SK-N-DZ (cell line): ENCODE measurements at places on chromosomes 13 and 19.

- no peak for DNase-seq
Observed at GRCh38 chr13:40563350-40564125, 102.9 kb downstream of the FOXO1 start.

- DNase-seq: no peak
Observed at GRCh38 chr13:113945857-113946408, 27.9 kb downstream of the C13orf46 start.

- no peak for DNase-seq
Observed at GRCh38 chr19:30388327-30388726, 16.1 kb downstream of the ZNF536 start.

DNA sequence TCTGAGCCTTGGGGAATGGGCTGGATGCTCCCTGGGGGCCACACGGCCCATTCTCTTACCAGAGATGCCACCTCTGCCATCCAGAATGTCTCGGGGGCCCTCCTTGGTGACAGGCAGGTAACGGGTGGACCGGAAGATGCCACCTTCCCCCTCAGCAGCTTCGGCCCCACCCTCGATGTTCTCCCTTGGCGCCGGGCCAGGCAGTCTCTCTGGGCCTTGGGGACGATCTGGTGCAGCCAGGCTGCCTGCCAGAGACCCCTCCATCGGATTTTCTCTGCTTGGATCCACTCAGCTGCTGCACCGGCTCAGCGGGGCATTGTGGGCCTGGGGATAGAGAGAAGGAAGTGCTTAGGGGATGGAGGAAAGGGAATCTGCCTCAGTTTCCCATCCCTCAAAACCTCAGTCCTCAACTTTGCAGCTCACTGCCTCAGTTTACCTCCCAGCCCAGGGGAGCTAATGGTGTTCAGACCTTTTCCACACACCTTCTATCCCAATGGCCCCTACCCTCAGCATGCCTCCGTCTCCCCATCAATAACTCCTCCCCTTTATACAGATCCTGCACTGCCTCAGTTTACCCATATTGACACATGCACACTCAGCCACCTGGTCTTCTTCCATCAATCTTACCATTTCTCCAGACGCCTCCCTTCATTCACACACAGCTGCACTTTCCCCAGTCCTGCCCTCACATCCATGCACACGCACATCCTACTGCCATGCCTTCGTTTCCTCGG is 1.5 kb downstream of the WIZ start:
- DNase-seq: no peak

GRCh38 chr19:56765137-56765536 is 75.4 kb downstream of the PEG3 start:
- DNase-seq: peak; percentile 75

- no peak for DNase-seq
Observed at GRCh38 chr19:49874503-49875157, 2.5 kb downstream of the AKT1S1 start.

DNA sequence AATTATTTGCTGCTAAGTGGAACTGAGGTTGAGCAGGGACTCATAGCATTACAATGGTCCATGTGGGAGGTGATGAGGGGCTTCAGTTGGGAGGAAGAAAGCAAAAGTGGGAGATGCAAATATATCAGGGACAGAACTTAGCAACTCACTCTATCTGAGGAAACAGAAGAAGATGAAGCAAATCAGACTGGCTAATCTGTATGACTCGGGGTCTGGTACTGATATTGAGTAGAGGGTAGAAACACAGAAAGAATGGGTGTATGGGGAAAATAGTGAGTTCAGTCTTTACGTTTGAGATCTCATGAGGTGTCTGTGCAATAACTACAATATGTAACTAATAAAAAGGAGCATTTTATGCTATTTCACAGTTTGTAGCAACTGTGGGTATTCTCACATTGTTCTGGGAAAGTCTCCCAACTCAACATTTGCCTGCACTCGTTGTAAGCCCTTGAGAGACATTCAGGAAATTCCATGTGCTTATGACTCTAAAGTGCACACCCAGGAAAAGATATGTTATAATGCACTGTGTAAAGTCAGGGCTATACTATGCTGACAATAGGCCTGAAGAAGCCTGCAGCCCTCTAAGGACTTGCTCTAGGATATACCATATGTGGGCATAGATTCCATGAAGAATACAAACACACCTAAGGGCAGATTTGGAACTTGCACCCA is 183.5 kb downstream of the SPRY2 start:
- DNase-seq: no peak

DNA sequence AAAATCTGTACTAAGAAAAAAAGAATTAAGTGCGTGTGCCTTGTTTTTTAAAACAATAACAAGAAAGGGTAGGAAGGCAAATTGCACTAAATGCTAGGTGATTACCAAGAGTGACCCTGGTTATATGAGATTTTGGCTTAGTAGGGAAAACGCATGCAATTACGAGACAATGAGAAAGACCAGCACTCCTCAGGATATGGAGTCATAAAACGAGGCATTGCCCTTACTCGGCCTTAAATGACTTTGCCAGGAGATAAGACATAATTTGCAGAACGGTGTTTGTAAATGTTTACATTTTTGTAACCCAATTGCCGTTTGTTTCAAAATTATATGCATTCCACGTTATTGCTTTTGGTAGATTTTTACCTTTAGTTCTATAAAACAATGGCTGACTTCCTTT is 179.8 kb downstream of the RBM26 start:
- DNase-seq: peak; percentile 23

DNA sequence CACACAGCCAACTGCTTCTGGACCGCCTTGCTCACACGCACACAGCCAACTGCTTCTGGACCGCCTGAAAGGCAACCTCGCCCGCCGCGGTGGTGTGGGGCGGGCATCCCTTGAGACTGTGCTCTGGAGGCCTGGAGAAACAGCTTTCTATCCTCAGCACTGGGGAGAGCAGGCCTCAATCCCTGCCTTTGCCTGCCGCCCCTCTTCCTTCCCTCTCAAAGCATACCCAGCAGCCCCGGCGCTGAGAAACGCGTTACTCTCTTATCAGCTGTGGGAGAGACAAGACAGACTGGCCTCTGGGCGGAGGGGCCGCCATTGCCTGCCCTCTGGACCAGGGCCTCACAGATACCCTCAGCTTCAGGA is 2.9 kb downstream of the LIPE start:
- DNase-seq: no peak

DNA sequence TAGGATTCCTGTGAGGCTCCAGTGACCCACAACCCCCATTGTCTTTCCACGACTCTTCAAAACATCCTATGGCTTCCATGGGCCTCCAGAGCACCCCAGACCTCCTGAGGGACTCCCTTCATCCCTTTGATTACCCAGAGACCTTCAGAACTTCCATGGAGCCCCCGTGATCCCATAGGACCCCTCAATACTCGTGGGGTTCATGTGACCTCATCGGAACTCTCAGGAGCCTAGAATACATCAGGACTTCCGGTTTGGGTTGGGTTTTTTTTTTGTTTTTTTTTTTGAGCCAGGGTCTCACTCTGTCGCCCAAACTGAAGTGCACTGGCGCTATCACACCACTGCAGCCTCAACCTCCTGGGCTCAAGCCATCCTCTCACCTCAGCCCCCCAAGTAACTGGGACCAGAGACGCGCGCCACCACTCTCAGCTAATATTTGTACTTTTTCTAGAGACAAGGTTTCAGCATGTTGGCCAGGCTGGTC is 774 bp downstream of the ALDH16A1 start:
- no peak for DNase-seq

DNA sequence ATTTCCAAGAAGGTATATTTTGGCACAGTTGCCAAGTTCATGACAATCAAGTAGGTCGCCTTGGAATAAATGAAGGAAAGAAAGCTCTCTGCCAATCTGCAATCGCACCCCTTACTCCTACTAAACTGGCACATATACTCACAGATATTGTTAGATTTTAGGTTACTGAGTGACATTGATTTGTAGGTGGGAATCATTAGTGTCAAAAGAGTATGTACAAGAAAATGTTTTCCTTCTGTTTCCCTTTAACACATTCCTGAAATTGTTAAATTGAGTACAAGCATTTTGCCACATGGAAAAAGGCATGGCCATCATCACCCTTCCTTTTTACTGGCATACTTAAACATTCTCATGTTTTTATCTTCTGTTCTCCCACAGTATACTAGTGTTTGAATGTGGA is 2868.3 kb upstream of the PCDH20 start:
- DNase-seq: no peak

DNA sequence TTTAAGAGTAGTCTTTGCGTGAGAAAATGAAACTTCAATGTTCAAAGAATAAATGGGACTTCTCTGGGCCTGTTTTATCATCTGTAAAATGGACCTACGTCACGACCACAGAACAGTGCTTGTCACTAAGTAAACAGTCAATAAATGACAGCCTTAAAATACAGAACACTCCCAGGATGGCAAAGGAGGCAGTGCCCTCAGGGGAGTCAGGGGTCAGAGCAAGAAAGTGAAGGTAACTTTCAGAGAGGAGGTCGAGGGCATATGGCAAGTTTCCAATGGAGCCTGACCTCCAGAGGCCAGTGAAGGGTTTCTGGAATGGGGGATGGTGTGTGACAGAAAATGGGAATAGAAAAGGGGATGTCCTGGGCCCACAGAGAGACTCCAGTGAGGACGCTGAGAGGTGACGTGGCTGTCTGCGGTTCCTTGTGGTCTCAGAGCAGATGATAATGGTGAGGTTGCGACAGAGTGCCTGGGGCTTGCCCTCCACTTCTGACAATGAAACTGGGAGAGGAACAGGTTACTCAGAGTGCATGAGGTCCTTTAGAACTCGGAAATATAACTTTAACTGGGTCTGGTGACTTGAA is 91.8 kb downstream of the UBL3 start:
- no peak for DNase-seq

- DNase-seq: no peak
Observed at GRCh38 chr13:98370806-98371515, 193.9 kb upstream of the RNF113B start.

DNA sequence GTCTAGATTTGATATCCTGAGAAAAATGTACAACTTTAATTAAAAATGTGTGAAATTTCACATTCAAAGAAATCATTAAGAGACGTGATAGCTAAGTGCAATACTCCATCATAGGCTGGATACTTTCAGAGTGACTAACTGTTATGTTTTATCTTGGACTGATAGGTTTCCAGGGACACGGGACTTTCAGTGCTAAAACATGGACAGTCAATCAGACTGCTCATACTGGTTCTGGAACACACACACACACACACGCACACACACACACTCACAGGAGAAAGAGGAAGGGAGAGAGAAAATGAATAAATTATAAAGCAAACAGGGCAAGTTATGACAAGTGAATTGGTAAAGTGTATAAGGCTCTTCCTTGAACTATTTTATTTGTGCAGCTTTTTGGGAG is 955.9 kb downstream of the SLITRK5 start:
- no peak for DNase-seq

DNA sequence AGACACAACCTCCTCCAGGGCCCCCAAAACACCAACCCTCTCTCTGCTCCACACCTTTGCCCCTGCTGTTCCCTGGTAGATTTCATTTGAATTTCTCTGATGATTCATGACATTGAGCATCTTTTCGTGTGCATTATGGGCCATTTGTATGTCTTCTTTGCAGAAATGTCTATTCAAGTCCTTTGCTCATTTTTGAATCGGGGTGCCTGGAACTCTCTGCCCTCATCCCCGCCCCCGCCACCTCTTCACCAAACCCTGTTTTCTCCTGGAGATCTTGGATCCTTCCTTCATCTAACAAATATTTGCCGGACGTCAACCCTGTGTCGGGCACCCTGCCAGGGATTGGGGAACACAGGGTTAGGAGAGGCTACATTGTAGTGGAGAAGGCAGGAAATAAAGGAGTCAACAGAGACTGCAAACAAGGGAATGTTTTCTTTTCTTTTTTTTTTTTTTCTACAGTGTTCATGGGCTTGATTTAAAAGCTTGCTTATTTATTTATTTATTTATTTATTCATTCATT is 25.5 kb upstream of the SLC1A5 start:
- DNase-seq: no peak

DNA sequence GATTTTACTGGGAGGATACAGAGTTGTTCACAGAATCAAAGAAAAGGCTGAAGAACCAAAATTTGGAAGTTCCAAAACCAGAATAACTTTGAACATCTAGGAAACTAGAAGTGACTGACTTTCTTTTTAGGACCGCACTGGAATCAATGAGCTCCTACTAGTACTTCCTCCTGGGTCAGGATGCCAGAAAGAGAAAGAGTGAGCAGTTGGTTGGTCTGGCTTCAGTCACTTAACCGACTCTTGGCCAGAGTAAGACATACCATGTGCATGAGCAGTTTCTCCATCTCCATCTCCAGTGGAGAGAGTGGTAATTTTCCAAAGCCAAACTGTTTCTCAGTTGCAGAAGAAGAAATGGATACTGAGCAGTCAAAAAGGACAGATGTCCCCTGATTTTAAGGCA is 27.1 kb upstream of the MTUS2 start:
- DNase-seq: no peak

- DNase-seq: peak; percentile 17
Observed at GRCh38 chr19:40690050-40690692, at the start of gene NUMBL. NUMBL (minus strand) TSS chr19:40690651; CDS start chr19:40690483, 168 bp downstream.

DNA sequence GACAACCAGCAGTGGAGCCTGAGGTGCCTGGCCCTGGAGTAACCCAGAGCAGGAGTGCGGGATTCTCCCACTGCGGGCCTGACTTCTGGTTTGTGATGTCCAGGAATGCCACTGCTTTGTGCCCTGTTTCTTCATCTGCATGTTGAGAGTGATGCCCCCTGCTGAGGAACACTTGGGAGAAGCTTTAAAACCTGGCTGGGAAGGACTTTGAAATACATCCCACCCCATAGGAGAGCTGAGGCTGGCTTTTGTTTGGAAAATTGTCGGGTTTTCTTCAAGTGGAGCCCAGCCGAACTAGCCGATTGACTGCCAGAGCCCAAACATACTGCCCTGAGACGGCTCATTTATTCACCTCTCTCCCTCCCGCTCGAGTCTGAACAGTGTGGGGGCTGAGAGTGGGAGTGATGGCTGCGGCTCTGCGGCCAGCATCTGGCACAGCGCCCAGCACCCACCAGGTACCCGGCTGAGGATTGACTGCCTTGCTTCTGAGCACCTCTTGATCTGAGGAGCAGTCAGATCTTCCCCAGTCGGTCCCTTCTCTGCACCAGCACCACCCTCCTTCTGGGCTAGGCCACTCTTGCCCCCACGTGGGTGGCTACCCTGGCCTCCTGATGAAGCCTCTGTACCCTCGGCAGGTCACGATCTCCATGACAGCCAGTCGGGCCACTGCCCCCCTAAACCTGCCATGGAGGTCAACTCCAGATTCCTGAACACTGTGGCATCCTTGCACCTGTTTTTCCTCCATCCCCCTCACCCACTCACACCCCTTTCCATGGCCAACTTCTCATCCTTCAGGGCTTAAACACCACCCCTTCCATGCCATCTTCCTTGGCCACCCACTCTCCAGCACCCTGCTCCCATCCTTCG is 148.9 kb downstream of the SIPA1L3 start:
- no peak for DNase-seq

- DNase-seq: no peak
Observed at GRCh38 chr13:43749503-43749902, 37.3 kb downstream of the ENOX1 start.

- DNase-seq: no peak
Observed at GRCh38 chr19:51259348-51260245, 8.7 kb downstream of the SIGLECL1 start.

- no peak for DNase-seq
Observed at GRCh38 chr13:42239644-42240043, 32.3 kb upstream of the AKAP11 start.
